ENCODE measurements at places on chromosomes 5 and 9.

GRCh38 chr9:33737811-33738606 lies 57.4 kb upstream of the PRSS3 start:
- peak; percentile 40 for DNase-seq

DNA sequence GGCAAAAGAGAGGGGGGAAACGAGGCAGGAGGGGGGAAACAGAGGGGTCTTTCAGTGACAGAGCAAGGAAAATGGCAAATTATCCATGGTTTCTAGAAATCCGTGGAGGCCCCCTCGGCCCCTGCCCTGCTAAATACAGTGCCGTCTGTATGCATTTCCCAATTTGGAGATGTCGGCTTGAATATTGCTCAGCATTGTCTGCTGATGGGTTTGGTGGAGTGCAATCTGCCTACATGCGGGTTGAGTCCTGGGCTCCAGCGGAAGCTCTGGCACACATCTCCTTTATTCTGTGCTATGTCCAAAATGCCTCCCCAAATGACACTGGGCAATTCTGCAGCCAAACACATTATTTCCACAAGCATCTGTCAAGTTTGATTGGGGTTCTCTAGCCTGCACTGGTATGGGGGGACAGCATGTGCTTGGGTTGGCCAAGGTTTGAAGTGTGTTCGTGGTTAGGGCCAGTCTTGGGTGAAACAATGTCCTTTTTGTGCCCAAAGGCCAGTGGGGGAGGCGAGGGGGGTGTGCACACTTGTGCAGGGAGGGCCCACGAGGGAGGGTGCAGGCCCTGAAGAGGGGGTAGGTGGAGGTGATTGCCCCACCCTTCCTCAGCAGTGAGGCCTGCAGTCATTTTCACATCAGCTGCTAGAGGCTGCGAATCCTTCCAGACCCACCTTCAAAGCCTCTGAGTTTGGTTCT lies 6.2 kb upstream of the NEUROG1 start:
- no peak for DNase-seq

- no peak for DNase-seq
These were observed 7.6 kb downstream of the SLC36A3 start for GRCh38 chr5:151295791-151296477.

- DNase-seq, result no peak
These were observed 677.3 kb upstream of the FTMT start for GRCh38 chr5:121174351-121174750.

- peak; percentile 13 for DNase-seq
These were observed 9.3 kb upstream of the TRIM36 start for GRCh38 chr5:115179030-115179393.

GRCh38 chr5:142807372-142807911 lies 37.3 kb downstream of the ARHGAP26 start:
- no peak for DNase-seq

DNA sequence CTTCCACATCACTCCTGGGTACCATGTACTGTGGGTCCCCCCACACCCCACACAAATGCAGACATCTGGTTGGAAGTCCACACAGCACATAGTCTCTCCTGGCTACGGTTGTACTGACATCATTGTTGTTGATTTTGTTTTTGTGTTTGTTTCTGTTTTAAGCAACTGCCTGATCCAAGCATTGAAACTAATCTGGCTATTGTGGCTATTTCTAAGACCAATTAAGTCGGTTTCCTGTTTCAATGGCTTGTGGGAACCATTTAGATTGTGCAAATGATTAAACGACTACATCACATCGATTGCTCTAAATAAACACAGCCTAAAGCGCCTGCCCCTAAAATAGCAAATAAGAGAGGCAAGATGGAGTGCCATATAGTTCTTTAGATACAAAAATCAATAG lies 226.8 kb upstream of the IRX4 start:
- DNase-seq, result no peak

DNA sequence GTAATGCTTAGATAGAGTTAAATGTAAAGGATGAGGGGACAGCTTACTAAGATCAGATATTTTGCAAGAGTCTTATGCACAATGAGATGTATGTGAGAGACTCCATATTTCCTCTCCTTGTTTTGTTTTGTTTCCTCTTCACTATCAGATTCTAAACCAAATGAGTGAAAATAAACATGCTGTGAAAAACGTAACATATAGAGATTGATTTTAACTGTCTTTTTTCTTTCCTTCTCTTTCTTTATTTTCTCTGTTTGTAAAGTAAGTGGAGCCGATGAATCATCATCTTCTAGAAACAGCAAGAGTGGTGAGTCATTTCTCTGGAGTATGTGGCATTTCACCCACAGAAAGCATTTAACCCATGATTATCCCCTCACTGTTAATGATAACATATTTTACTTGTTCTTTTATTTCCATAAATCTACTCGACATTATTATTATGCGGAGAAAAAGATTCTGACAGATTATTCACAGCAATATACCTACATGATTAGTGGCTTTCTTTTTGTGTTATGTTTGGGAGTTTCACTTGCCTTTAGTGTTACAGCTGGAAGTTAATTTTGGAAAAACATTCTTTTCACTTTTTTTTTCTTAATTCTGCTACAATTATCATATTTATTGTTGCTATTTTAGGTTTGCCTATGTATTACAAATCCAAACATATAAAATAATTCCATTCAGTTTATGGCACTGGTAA lies 2.1 kb upstream of the ANXA1 start:
- no peak for DNase-seq

DNA sequence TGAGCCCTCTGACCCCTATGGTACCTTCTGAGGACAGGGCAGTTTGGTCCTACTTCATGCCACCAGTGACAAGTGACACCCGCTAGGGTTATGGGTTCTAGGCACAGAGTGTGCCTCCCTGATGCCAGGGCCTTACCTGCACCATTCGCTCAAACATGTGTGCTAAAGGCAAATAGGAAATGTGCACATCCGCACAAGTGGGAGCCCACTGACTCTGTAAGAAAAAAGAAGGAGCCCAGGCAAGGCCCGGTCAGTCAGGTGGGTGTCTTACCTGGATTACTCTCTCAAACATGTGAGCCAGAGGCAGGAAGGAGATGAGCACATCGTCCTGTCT lies 29.1 kb upstream of the MEIKIN start:
- DNase-seq, result no peak

DNA sequence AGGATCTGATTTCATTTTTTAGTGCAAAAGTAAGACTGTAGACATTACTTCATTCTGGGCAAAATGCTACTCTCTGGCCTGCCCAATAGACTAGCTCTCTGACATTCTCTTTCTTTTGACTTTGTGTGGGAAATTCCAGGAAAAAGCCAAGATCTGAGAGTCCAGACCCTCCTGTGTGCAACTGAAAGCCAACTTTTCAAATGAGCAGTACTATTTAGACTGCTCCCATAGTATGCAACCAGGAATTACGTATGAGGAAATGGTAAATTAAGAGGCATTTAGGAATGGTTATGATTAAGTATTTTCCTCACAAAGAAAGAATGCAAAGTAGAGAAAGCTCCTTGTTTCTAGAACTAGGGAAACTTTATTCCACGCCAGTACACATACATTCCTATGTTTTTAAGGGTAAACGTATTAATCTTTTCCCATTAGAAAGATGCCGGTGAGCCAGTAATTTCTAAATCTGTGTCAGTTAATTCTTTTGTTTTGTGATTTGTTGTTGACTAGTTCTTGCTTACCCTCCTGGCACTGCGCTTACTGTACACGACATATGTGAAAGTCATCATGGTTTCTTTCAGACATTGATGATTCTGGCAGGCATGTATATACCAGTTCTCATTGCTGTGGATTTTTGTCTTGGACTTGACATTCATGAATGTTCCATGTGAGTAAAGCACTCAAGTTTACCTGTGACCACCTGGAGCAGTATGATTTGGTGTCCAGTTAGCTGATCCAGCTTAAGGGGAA lies 56.0 kb downstream of the AOPEP start:
- no peak for DNase-seq

- peak; percentile 55 for DNase-seq
These were observed 3.9 kb downstream of the RGS14 start for GRCh38 chr5:177361418-177362291.

DNA sequence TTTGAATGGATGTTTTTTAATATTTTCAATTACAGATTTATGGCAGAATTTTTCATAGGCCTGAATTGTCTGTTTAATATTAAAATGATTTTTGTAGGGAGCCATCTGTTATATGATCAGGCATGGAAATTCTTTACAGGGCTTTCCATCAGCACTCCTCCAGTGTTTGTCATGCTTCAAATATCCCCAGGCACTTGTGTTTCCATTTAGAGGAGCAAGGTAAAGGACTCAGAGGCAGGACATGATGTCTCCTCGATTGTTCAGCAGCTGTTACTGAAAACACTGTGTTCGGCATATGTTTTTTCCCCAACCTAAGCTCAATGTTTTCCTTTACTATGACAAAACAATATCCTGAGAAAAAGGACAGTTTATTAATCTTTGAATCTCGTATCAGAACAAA lies 172.3 kb upstream of the RFX3 start:
- no peak for DNase-seq

- DNase-seq, result no peak
These were observed 3.3 kb downstream of the SLF1 start for GRCh38 chr5:94621763-94622162.

GRCh38 chr9:75712700-75713099 lies 177.8 kb upstream of the PCSK5 start:
- DNase-seq, result no peak

GRCh38 chr9:18362901-18363685 lies 110.9 kb upstream of the ADAMTSL1 start:
- DNase-seq, result no peak

- DNase-seq, result no peak
These were observed 1079.4 kb upstream of the COX7C start for GRCh38 chr5:85538362-85538761.

- DNase-seq, result no peak
These were observed 310.2 kb upstream of the CTNND2 start for GRCh38 chr5:12214267-12215015.

GRCh38 chr5:36264202-36264760 lies 22.6 kb upstream of the NADK2 start:
- DNase-seq, result no peak

DNA sequence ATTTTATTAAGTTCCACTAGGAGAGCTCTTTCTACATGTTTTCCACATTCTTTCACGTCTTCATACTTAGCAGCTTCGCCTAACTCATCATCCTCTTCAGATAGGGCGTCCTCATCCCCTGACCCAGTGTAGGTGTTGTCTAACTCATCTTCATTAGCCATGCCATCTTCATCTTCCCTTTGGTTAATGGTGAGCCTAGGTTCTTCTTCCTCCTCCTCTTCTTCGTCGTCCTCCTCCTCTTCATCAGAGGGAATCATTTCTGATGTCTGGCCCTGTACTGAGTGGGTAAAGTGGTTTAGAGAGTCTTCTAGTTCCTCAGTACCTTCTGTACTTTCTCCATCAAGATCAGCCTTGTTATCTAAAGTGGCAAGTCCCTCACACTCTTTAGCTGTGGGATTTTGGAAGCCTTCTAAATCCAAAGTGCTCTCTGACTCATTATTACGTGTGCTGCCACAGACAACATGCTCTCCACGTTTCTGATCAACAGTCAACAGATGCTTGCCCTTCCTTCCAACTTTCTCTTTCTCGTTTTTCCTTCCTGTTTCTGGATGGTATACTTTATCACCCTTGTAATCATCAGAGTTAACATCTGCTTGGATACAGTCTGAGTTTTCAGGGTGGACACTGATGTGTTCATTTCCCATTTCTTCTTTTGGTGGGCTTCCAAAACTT lies 31.1 kb downstream of the TUT7 start:
- no peak for DNase-seq

GRCh38 chr5:65544473-65544872 lies 18.5 kb downstream of the CENPK start:
- DNase-seq, result no peak

- no peak for DNase-seq
These were observed 96.8 kb downstream of the FRMD3 start for GRCh38 chr9:83441390-83441789.

DNA sequence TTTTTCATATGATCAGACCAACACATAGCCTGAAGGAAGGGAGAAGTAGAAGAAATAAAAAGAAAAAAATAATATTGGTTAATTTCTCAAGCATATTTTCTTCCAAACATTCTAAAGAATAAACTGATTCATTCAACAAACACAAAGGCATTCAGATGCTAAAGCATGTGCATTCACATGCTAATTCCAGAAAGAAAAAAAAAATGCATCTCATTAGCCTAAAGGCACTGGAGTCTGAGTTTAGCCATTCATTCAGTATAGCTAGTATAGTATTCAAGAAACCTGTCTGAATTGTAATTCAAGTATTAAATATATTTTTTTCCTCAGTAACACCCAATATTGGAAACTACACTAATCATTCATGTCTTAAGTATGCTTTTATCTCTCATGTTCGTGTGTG lies 61.0 kb upstream of the FER start:
- no peak for DNase-seq

- no peak for DNase-seq
These were observed 301.1 kb upstream of the PTGER4 start for GRCh38 chr5:40378396-40379177.

GRCh38 chr5:153938191-153938842 lies 100.4 kb downstream of the FAM114A2 start:
- no peak for DNase-seq

GRCh38 chr5:78594021-78594420 lies 54.6 kb downstream of the LHFPL2 start:
- DNase-seq, result no peak

- DNase-seq, result no peak
These were observed 290.6 kb upstream of the ZNF608 start for GRCh38 chr5:125037020-125037419.

- DNase-seq, result no peak
These were observed 205.6 kb upstream of the CLINT1 start for GRCh38 chr5:158064334-158065123.

DNA sequence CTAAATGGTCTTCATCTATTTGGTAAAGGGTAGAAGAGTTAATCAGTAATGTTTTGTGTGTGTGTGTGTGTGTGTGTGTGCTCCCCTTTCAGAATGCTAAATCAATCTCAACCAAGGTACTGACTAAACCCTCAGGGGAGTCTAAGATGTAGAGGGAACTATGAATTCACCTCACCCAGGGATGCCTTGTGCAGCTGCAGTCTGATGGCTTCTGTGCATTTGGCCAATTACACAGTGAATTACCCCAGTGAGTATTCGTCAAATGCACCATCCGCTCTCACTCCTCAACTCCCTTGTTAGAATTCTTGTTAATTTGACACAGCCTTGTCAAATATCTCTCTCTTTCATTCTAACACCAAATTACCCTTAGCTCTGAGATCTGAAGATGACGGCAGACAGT lies 234.6 kb downstream of the GABRB2 start:
- no peak for DNase-seq

GRCh38 chr5:102737161-102737560 lies 17.9 kb upstream of the PAM start:
- no peak for DNase-seq

DNA sequence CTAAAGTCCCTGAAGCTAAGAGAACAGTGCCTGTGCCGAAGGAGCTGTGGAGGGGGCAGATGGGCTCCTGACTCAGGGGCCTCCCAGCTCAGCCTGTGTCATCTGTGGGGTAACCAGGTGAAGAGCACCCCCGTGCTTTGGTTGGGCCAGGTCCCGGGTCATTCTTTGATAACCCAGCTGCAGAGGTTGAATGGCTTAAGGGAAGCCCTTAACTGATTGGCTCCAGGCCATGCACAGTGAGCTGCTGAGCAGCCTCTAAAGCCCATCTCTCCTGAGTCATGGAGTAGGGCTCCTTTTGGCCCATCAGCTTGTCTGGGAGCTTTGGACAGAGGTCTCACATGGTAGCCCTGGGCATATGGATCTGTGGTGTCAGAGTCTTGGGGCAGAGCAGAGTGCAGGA lies 28.7 kb downstream of the COL27A1 start:
- no peak for DNase-seq
